ENCODE measurements at places on chromosomes 6 and 20.

DNA sequence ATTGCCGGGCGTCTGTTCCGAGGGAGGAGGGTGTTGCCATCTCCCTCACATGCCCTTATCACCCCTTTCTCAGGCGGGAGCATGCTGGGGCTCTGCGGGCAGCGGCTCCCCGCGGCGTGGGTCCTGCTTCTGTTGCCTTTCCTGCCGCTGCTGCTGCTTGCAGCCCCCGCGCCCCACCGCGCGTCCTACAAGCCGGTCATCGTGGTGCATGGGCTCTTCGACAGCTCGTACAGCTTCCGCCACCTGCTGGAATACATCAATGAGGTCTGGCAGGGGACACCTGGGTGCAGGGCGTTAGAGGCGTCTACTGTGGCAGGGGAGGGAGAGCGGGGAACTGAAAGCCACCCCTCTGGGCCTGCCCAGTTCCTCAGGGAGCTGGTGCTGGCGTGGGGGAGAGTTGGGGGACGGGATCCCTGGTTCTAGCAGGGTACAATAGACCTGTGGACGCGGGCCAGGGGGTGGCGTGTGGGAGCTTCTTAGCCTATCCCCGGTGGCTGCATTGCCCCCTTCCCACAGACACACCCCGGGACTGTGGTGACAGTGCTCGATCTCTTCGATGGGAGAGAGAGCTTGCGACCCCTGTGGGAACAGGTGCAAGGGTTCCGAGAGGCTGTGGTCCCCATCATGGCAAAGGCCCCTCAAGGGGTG lies 697 bp downstream of the PPT2 start:
- DNase-seq, result no peak

GRCh38 chr20:37336369-37337207 lies 9.4 kb upstream of the SRC start:
- no peak for DNase-seq

DNA sequence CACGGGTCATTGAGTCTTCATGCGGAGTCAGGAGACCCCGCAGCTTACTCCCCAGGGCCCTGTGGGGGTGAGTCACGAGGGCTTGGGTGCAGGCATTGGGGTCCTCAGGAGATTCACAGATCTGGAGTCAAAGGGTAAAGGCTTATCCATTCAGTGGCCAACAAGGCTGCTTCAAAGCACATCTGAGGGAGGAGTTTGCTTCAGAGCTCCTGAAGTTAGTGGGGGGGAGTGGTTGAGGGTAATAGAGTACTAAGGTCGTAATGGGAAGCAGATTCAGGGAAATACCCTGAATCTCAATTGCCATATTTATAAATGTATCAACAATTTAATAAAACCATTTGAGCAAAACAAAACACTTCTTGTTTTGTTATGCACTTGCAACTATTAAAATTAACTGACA lies 37.3 kb downstream of the SH3BGRL2 start:
- DNase-seq, result no peak

DNA sequence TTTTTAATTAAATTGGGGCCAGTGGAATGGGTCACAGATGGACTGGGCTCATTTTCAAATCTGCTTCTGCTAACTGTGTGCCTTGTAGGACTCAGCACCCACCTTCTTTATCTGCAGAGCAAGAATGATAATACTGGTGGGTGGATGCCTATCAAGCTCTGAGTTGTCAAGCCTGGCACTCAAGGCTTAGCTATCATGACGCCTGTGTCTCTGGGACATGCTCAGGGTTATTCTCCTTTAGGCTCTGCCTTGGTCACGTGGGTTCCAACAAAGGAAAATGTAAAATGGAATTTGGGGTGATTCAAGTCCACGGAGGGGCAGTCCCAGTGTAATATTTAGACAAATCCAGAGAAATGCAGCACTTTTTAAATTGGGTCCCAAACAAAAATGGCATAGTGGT lies 202.3 kb downstream of the TSHZ2 start:
- no peak for DNase-seq

DNA sequence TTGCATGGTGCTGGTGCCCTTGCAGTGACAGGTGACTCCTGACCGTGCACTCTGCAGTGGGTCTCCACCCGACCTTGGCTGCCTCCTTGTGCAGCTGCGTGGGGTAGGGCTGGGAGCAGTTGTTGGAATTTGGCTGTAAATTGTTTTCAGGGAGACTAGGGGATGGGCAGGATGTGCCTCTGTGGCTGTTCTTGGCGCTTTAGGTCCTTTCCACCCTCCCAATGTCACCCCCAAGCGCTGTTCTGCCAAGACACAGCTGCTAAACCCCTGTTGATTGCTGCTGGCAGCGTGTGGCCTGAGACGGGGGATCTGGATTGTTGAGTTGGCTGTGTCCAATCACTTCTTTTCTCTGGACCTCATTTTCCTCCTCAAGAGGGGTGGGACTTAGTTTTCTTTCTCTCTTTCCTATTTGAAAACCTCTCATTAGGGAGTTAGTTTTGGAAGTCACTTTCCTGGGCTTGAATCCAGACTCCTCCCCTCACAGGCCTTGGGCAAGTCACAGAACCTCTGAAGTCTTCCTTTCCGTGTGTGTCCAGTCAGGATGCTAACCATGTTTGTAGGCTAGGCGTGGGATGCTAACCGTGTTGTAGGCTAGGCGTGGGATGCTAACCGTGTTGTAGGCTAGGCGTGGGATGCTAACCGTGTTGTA lies 8.5 kb downstream of the IGF2R start:
- no peak for DNase-seq

DNA sequence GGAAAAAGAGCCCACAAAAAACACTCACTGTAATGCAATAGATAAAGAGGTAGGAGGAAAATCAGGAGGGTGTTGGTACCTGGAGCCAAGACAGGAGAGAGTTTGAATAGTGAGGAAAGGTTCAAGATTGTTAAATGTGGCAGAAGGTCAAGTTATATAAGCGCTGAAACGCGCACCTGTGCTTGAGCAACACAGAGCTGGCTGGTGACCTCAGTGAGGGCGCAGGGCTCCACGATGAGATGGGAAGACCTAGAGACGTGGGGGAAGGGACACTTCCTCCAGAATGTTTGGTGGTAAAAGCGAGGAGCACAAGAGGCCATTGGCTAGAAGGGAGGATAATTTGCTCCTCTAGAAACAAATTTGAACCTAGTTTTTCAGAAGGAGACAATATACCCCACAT lies 4.2 kb upstream of the PPP1R14C start:
- DNase-seq, result no peak

GRCh38 chr6:29916741-29917140 lies 25.6 kb upstream of the HLA-A start:
- no peak for DNase-seq

DNA sequence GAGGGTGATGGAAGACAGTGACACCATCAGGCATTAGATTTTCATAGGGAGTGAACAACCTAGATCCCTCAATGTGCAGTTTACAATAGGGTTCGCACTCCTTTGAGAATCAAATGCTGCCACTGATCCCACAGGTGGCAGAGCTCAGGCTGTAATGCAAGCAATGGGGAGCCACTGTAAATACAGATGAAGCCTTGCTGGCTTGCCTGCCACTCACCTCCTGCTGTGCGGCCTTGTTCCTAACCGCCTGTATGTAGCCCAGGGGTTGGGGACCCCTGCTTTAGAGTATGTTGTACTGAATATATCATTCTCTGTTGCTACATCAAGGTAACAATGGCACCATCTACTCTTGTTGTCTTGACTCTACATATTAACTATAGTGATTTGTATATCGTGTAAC lies 37.1 kb downstream of the TPD52L1 start:
- DNase-seq, result no peak

DNA sequence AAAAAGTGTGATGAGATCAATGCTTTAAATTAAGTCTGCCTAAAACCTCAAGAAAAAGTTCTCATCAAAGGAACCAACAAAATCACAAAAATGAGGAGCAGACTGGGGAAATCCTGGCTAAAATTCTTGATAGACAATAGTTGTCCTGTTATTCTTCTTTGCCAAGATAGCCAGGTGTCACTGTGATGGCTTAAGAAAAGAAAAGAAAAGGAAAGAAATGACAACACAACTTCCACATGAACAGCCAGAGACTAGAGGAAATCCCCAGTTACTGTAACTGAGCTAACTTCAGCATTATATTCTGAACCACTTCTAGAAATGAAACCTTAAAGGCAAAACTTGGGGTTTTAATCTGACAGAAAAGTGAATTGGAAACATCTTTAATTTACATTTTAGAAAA lies 129.6 kb downstream of the CD24 start:
- DNase-seq, result no peak

DNA sequence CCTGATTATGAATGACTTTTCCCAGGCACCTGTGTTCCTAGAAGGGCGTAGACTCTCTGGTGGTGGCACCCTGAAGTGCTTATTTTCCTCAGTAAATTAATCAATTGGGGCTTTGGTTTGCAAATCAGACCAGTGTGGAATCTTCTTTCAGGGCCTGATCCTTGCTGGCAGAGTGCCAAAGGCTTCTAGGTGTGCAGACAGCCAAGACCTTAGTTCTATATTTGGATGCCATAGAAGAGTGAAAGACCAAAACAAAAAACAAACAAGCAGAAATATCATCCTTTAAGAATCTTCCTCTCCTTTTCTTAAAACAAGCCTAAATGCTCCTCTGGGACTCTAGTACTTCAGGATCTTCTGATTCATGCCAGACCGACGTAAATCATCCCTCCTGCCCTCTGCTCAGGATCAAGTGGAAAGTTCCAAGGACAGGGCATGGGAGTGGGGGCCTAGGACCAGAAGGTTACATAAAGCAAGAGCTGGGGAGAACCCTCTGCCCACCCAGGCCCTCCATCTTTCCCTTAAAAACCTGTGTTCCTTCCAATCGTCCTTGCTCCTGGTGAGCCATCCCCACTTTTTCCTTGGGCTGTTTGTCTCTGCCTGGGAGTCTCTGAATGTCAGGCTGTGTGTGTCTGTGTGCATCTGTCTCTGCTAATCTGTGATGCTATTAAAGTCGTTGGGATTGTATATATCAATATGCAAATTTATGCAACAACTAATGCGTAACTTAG lies 70.5 kb upstream of the MYLIP start:
- DNase-seq, result no peak

- DNase-seq, result no peak
Measured at GRCh38 chr6:74717591-74717990, 488.3 kb downstream of the COL12A1 start.

DNA sequence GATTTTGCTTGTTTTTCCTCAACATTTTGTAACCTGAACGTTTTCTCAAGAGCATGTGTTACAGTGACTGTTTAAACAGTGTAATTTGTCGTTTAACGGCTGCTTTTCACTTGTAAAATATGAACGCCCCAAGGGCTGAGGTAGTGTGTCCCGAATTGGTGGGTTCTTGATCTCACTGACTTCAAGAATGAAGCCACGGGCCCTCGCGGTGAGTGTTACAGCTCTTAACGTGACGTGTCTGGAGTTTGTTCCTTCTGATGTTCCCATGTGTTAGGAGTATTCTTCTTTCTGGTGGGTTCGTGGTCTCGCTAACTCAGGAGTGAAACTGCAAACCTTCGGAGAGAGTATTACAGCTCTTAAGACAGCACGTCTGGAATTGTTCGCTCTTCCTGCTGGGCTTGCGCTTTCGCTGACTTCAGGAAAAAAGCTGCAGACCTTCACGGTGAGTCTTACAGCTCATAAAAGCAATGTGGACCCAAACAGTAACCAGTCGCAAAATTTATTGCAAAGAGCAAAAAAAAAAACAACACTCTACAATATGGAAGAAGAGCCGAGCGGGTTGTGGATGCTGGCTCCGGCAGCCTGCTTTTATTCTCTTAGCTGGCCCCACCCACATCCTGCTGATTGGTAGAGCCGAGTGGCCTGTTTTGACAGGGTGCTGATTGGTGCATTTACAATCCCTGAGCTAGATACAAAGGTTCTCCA lies 25.1 kb upstream of the TRIM27 start:
- DNase-seq, result no peak

GRCh38 chr6:168683621-168684020 lies 242.6 kb downstream of the SMOC2 start:
- DNase-seq, result no peak

Measured in fibroblast of skin of left quadriceps (primary cell).